H9 (cell line): ENCODE measurements at places on chromosomes 3 and 15. TPM values are rescaled to one million over a fixed set of nuclear protein-coding genes. Genes with fewer than 3 reads are reported as not detected.

The GPR149 gene
- not detected in 2 replicates for total RNA-seq

The KNL1 gene
- total RNA-seq: 16.8 and 19.7 TPM in 2 replicates

The OXTR gene
- 1.5 and 1.7 TPM in 2 replicates for total RNA-seq

The CRYGS gene
- 0.83 and 1.0 TPM in 2 replicates for total RNA-seq

The COL8A1 gene
- total RNA-seq: 0.17 and 0.26 TPM in 2 replicates

The SEC11A gene
- 250 and 252 TPM in 2 replicates for total RNA-seq

The PGBD4 gene
- total RNA-seq: 0.94 and 1.2 TPM in 2 replicates

The BRK1 gene
- total RNA-seq: 119 and 121 TPM in 2 replicates

The ECE2 gene
- not detected in 2 replicates for total RNA-seq

The GOLGA8O gene
- not detected in 2 replicates for total RNA-seq

The GABRG3 gene
- 0.15 and 0.24 TPM in 2 replicates for total RNA-seq

The NOX5 gene
- 0.04 TPM in 1 of 2 replicates, not detected in the other for total RNA-seq

The PAQR9 gene
- 2.3 and 3.2 TPM in 2 replicates for total RNA-seq

The SQOR gene
- total RNA-seq: 0.17 TPM in 1 of 2 replicates, not detected in the other

The TEX9 gene
- total RNA-seq: 8.4 and 8.9 TPM in 2 replicates

DNA sequence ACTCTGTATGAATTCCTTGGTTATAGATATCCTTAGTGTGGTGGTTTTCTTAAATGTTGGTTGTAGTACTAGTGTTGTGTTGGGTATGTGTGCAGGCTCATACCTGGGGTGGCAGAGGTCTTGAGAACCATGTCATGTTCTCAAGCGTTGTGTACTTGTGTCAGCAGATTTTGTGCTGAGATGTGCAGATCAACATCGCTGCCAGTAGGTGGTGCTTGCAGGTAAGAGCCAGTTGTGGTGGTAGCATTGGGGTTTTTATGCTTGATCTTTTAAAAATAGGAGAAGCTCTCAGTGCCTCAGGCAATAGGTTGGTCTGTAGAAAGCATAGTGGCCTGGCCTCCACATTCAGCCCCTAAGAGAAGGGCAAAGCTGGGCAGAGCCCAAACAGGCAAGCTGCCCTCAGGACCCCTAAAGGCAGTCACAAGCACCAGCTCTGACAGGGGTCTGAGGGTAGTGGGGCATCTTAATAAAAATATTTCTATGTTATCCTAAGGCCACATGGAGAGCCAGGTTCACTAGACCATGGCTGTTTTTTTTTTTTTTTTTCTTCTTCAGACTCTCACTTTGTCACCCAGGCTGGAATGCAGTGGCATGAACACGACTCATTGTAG lies 164.0 kb downstream of the IL20RB start:
- DNase-seq: peak; percentile 69

- peak; percentile 9 for DNase-seq
Measured at GRCh38 chr3:42851228-42851834, 24.3 kb downstream of the CYP8B1 start.

GRCh38 chr3:117630469-117630868 lies 920.9 kb downstream of the TUSC7 start:
- no peak for DNase-seq

DNA sequence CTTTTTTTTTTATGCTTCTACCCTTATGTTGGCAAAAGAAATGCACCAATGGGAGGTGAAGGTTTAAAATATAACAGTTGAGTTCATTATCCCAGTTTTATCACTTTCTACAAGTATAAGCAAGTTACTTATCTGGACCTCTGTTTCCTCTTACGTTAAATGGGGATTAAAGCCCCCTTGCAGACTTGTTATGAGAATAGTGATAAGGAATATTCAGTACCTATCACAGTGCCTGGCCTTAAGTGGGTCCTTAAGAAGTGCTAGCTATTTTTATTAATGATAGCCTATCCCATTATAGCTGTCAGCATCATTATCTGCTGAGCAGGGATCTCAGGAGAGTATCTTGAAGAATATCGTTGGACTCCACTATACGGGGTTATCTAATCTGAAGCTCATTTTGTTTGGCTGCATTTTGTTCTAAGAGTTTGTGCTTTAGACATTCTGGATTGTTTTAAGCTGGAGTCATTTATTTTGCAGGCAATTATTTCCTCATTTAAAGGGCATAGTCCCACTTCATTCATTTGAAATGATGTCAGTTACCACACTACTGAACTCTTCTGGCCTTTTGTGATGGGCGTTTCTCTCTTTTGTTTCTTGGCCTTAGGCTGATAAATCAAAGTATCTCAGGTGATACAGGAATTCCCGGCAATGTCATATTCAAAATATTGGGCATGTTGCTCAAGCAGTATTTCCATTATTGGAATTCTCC lies 28.8 kb downstream of the RAB8B start:
- no peak for DNase-seq

DNA sequence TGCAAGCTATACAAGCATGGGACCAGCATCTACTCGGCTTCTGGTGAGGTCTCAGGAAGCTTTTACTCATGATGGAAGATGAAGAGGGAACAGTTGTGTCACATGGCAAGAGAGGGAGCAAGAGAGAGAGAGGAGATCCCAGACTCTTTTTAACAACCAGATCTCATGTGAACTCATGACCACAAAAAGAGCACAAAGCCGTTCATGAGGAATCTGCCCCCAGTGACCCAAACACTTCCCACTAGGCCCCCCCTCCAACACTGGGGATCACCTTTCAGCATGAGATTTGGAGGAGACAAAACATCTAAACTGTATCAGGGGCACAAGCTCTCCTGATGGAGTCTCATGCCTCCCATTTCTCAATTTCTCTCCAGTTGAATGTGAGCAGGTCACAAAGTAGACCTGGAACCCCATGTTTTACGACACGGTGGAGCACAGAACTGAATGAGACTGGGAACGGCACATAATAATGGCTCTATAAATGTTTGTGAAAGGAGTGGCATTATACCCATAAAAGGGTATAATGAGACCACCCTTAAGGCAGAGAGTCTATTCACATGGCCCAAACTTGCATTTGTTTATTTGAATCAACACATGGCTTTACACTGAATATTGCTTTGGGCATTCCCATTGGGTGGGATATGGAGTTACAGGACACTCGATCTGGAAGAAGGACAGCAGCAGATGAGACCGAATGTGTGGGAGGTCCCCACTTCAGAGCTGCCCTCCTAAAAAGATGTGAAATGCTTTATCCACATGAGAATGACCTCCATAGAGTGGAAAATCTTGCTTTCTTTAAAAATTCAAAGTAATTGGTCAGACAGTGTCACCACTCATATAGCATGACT lies 38.8 kb downstream of the IL16 start:
- DNase-seq: no peak

GRCh38 chr15:100224206-100225185 lies 117.3 kb downstream of the ADAMTS17 start:
- DNase-seq: no peak

DNA sequence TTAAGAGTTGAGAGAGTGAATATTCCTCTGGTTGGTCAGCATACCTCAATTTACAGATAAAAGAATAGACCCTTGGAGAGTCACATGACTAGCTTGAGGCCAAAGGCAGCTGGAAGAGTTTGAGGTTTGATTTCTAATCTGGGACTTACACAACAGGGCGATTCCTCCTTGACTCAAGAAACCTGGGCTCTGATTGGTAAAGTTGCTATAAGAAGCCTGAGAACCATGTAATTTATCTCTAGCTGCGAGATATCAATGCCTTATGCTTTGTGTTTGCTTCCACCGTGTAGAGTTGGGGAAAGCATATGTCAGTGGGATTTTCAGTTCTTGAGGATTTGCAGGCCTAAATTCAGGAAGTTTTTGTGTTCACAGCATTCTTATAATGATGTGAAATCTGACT lies 206.0 kb downstream of the KLHL25 start:
- DNase-seq: no peak

DNA sequence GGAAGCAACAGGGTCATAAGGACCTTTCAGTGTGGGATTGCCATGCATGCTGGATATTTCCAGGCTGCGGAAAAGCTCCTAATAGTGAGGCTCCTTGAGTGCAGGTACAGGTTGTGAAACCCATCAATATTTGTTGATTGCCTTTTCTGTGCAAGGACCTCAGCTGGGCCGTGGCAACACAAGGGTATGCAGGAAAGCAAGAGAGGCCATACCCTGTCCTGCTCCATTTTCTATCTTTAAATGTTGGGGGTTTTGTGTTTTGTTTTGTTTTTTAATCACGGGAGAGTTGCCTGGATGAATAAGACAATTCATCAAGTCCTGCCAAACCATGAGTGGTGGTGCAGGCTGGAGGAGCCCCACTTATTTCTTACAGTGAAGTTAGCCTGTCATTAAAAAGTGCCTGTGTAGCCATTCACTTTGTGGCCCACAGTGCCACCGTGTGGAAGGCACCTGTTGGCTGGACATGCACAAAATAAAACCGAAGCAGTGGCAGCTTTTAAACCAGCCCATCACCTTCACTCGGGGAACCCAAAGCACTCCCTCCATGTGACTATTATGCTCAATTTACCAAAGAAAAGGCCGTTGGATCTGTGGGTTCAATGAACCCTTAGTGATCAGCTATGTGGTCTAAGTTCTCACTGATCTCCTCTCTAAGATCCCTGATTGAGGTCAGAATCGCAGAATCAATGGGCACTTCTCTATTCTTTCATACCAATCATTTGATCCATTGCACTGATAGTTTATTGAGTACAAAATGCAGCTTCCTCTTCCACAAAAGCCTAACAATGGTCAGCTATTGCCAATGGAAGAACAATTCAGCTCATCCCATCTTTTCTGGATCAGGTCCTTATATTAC lies 42.2 kb downstream of the CLDN18 start:
- peak; percentile 62 for DNase-seq

GRCh38 chr3:131802029-131802428 lies 232.8 kb downstream of the CPNE4 start:
- DNase-seq: no peak

DNA sequence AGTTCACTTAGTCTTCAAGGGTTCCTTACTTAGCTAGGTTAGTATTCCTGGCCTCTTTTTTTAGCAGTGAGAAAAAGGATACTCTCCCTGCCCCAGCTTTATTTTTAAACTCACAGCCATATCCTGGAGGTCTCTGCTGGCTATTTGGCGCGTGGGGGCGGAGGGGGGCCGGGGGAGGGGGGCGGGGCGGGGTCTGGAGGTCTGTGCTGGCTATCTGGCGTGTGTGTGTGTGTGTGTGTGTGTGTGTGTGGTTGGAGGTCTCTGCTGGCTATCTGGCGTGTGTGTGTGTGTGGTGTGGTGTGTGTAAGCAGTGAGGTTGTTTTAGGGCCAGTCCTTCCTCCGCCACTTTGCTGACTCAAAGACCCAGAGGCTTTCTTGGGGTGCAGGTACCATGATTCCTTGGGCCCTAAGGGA lies 579 bp upstream of the PLAAT1 start:
- DNase-seq: peak; percentile 67

DNA sequence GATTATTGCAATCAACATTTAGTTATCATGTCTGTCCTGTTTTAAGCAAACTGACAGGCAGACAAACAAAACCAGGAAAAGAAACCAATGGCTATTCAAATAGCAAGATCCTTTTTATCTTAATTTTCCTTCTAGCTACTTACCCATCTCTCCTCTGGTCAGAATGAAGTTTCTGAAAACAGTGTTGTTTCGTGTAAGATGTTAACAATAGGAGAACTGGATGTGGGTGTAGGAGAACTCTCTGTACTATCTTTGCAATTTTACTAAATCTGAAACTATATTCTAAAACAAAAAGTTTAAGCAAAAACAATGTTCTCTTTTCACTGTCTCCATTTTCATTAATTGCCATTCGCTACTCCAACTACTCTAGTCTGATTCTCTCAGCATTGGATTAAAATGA lies 726.4 kb downstream of the ZNF385D start:
- no peak for DNase-seq

GRCh38 chr3:52302426-52303145 lies 13.5 kb upstream of the DNAH1 start:
- DNase-seq: no peak

- no peak for DNase-seq
Measured at GRCh38 chr15:47715402-47715801, 1.9 kb upstream of the SEMA6D start.

DNA sequence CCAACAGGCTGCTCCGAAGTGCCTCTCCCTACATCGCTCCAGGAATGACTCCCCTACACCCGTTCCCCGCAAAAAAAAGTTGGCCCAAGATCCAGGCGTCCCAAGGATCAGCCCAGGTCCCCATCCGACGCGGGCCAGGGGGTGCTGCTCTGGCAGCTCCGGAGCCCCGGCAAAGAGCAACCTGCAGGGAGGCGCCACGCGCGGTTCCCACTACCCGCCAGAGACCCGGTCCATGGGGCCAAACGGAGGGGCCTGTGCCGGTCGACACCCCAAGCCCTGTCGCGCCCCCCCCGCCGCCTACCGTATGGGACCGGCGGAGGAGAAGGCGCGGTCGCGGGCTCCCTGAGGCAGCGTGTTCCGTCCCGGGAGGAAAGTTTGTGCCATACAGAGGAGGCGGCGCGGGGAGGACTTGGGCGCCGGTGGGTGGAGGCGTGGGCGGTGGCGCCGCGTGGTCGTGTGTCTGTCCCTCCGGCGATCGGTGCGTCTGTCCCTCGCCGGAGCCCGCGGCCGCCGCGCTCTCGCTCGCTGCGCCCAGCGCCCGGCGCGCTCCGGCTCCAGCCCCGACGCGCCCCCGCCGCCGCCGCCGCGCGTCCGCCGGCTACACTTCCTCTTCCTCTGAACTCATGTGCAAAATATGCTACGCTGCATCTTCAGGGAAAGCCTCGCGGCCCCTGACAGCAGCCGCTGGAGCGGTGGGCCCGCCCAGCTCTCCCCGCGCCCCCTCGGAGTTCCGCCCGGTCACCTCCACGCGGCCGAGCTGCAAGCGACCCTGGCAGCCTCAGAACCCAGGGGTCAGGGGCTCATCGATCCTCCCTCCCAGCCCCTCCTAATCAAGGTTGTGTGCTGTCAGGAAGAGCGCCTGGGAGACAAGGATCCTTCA lies at the start of gene RFTN1:
TSS of gene RFTN1 (minus strand) at position 559 of the 880 bp plus-strand sequence. CDS start 19,830 bp downstream, outside the sequence.
- DNase-seq: peak; percentile 45

DNA sequence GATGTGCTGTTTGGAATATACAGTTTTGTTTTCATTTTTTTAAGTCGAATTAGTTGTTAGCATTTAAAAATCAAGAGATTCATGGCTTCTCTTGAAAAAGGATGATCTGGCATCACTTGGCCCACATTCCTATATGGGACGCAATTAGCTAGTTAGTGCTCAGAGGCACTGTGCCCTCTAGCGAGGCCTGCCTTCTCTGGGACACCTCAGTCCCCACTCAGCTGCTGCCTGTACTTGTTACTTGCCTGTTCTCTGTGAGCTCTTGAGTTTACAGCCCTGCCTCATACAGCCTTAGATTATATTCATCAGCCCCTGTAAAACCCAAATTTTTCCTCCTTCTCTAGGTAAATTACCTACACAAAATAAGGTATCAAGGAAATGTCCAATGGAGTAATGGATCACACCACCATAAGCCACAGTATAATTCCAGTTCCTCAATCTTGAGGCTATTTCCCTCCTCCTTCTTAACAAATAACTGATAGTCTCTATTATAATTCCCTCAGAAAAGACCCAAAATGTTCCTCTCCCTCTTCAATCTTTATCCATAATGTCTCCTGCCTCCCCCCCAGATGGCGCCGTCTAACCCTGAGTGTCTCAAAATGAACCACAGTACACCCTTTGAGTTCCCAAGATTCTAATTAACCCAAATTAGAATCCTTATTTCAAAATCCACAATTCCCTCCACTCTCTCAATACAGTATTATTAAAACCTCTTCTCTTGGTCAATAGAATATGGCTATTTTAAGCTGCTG lies 2.7 kb downstream of the ZMAT3 start:
- DNase-seq: no peak

GRCh38 chr3:54983266-54984099 lies 55.6 kb upstream of the LRTM1 start:
- no peak for DNase-seq

- no peak for DNase-seq
Measured at GRCh38 chr15:92728266-92728665, 72.7 kb upstream of the FAM174B start.

- peak; percentile 13 for DNase-seq
Measured at GRCh38 chr15:68401496-68402431, 30.2 kb downstream of the ITGA11 start.

GRCh38 chr15:66720206-66721010 lies 18.4 kb downstream of the SMAD6 start:
- DNase-seq: no peak

- DNase-seq: no peak
Measured at GRCh38 chr3:149895339-149895738, 75.4 kb downstream of the PFN2 start.
